ENCODE measurements at places on chromosomes 12 and 14.
A peak's percentile ranks its signal among the peaks of the same experiment; 100 is the strongest.

DNA sequence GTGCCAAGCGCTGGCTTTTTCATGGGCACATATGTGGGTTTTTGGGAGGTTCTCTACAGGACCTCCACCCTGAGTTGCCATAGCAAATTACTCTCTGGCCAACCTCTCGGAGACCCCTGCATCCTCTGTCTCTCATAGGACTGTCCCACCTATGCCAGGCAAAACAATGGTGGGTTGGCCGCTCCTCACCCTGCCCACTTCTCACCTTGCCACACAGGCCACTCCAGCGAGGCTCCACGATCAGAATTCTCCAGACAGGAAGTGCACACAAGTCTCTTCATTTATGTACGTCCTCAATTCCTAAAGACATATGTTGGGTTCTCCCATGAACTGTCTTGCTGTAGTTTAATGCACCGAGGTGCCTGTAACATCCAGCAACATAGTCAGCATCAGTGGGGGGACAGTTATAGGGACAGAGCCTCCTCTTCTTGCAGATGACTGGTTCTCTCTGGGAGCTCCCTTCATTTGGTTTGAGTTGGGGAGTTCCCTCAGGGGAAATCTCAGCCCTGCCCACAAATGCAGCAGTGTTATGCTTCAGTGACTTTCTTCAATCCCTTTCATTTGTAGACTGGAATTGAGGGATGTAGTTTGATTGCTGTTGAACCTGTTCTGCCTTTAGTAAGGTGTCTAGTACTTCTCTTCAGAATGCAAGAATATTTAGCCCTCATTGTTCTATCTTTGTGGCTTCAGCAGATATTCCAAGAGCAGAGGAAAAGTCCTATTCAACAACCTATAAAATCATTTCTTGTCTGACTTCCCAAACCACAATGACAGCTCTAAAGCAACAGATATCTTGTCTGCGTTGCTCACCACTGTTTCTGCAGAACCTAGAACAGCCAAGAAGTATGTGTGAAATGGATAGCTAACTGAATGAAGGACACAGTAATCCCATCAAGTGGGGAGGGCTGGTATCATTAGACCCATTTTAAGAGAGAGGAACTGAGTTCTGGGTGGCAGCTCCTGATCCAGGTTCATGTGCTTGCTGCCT is 2.8 kb upstream of the LTBP2 start:
- DNase-seq: no peak

- no peak for DNase-seq
Measured at GRCh38 chr14:73494593-73494992, 3.9 kb downstream of the RIOX1 start.

DNA sequence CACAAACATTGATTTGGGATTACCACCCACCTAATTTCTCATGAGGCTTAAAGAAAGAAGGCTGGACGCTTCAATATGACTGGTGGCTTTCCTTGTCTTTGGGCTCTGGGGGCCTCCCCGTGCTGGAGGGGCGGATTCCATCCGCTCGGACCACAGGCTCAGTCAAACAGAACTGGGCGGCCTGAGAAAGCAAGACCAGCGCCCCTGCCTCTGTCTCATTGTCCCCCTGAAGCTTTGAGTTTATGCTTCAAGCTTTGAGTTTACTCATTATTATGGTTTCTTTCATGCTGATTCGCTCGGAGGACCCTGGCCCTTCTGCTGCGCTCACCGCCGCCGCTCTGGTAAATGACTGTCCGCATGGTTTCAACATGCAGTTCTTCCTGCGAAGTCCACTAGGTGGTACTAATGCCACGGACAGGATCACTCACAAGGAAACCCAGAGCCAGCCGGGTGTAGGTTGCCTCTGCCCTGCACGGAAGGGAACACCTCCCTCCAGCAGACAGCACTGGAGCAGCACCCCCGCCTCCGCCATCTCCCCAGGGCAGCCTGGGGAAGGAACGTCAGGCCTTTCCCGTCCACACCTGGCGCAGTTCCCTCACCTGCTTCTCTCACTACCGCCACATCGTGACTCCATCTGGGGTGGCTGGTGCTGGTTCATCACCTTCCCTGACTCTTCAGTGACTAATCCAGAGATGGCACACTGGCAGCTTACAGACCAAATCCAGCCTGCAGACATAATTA is 13.2 kb upstream of the TIGAR start:
- no peak for DNase-seq

GRCh38 chr12:62705846-62706245 is 229.1 kb downstream of the PPM1H start:
- no peak for DNase-seq

GRCh38 chr12:65637774-65638173 is 186.5 kb upstream of the HMGA2 start:
- no peak for DNase-seq

DNA sequence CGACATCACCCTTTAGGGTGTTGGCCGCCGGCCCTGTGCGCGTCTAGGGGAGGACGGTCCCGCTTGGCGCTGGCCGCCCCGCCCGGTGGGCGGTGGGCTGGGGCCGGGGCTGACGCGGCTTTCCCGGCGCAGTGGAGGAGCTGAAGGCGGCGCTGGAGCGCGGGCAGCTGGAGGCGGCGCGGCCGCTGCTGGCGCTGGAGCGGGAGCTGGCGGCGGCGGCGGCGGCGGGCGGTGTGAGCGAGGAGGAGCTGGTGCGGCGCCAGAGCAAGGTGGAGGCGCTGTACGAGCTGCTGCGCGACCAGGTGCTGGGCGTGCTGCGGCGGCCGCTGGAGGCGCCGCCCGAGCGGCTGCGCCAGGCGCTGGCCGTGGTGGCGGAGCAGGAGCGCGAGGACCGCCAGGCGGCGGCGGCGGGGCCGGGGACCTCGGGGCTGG is 3.6 kb downstream of the TNFAIP2 start:
- no peak for DNase-seq

- peak; percentile 74 for DNase-seq
Measured at GRCh38 chr14:91317381-91318308, 73.1 kb upstream of the GPR68 start.

- DNase-seq: peak; percentile 29
Measured at GRCh38 chr12:51392556-51393237, 1.5 kb upstream of the GALNT6 start.

GRCh38 chr12:3929875-3930615 is 56.8 kb upstream of the PARP11 start:
- no peak for DNase-seq

DNA sequence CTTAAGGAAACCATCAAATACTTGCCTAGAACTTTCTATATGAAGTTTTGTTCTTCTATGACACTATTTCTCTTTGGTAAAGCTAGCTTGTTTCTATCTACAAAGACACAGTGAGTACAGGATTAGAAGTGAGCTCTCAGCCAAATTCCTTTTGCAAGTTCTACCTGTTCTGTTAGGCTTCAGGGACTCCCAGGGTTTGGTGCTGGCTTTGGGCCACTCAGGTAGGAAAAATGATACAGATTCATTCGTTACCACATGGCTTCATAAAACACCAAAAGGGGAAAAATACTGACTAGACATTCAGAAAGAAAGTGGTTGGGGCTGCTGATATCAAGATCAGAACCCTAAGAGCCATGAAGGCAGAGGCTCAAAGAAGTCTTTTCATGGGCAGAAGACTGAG is 13.8 kb downstream of the ZC2HC1C start:
- no peak for DNase-seq

DNA sequence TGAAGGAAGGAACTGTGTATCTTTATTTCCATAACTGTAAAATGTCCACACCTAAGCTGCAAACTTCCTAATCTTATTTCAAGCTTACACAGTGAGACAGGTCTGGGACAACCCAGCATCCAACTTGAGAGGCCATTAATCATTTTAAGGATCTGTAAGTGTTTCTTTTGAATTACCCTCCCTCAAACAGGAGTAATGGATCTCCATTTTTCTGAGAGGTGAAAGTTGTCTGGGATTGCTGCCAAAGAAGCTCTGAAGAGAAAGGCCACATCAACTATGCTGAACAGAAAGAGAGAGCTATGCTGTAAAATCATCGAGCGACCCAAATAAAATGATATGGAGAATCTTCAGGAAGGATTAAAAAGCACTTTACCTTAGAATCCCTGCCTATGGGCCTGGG is 131.7 kb upstream of the CPNE8 start:
- DNase-seq: no peak

DNA sequence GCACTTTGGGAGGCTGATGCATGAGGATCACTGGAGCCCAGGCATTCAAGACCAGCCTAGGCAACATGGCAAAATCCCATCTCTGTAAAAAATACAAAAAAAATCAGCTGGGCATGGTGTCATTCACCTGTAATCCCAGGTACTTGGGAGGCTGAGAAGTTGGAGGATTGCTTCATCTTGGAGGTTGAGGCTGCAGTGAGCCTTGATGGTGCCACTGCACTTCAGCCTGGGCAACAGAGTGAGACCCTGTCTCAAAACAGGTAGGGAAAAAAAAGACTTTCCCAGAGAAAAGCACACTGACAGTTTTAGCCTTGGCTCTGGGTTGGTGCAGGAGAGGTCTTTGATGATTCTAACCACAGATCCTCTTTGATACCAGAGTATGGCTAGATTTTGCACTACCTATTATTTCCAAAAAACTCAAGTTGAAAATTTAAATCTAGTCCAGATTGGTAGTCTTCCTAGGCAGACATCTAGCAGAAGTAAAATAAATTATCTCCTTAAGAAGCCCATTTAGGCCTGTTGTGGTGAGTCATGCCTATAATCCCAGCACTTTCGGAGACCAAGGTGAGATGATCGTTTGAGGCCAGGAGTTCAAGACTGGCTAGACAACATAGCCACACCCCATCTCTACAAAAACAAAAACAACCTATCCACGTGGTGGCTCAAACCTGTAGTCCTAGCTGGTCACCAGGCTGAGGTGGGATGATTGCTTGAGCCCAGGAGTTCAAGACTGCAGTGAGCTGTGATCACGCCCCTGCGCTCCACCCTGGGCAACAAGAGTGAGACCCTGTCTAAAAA is 18.6 kb downstream of the LARP4 start:
- no peak for DNase-seq

DNA sequence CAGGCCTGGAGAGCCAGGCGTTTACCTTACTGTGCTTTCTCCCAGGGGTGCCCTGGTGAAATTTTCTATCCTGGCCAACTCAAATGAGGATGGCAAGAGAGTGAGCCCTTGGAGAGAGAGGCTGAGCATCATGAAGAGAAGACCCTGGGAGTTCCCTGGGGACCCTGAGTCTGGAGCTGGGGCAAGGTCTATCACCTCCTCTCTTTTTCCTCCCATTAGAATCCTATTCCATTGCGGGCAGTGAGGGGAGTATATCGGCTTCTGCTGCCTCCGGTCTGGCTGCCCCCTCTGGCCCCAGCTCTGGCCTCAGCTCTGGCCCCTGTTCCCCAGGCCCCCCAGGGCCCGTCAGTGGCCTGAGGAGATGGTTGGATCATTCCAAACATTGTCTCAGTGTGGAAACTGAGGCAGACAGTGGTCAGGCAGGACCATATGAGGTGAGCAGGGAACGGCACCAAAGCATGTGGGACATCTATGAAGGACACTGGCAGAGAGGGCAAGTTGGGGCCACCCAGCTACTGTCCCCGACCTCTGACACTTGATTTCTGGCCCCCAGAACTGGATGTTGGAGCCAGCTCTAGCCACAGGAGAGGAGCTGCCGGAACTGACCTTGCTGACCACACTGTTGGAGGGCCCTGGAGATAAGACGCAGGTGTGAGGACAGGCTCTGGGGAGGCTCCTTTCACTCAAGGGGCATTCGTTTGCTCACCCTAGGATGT is 1.6 kb downstream of the ARHGEF25 start:
- no peak for DNase-seq

GRCh38 chr12:108129017-108129812 is at the start of gene WSCD2:
Gene WSCD2, plus strand, starts transcription at chr12:108129288. Its CDS starts 66,545 bp downstream, at chr12:108195833.
- no peak for DNase-seq
